ENCODE measurements at places on chromosomes 16 and 17.

DNA sequence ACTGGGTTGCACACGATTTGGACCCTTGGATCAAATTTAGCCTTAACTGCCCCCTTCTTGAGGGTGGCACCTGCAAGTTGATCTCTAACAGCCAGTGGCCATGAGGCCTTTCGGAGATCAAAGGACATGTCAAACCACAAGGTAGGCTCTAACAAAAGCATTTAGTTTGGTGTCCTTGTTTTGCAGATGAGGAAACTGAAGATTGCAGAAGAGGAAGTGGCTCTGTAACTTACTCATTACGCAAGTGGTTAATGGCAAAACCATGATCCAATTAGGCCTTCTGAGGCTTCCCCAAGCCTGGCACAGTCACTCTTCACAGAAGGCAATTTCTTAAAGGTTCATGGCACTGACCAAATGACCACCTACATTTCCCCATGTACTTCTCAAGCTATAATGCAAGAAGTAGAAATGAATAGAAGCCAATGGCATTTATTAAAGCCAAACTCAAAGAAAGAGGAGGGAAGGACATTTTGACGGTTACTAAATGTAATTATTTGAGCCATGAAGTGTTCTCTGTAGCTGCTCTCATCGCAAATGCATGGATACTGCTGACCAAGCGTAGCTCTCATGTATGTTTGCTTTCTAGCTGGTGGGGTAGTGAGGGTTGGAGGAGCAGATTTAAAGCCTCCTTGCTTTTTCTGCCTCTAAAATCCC lies 32.8 kb upstream of the ABCC12 start:
- no peak for DNase-seq

DNA sequence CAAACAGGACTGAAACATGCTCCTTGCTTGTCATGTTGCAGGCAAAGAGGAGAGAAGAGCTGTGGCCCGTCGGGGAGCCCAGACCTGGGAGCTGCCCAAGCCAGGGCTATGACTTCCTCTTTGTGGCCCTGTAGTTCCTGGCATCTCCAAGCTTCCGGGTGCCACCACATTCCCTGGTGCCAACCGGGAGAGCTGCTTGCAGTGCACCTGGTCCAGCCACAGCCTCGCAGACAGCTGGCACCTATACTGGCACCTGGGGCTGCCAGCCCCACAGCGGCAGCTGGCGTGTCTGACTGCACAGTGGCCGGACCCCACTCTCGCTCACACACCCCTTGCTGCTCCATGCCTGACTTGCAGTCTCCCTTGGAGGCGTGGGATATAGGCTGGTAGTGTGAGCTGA lies 37.1 kb upstream of the FOXJ1 start:
- DNase-seq: no peak

DNA sequence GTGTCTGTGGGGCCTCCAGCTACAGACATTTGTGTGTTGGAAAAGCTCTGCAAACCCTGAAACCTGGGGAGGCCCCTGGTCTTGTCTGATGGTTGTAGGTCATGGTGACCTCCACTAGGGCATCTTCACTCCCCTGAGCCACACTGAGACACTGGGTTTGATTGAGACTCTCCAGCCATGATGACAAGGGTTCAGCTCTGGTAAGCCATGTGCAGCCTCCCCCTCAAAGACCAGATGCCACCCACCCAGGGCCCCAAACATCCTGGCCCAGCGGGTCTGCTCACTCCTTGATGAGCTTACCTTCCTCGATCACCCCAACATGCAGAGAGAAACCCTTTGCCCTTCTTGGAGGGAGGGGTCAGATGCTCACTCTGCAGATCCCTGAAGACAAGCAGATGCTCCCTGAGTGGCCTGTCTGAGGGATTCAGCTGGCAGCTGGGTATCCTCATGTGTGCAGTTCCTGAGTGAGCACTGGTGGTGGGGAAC lies 101.6 kb downstream of the METRNL start:
- DNase-seq: no peak

- DNase-seq: no peak
Measured at GRCh38 chr16:88533932-88534637, 36.1 kb upstream of the ZC3H18 start.

GRCh38 chr17:74768069-74768762 lies 7.9 kb downstream of the NAT9 start:
- DNase-seq: no peak

DNA sequence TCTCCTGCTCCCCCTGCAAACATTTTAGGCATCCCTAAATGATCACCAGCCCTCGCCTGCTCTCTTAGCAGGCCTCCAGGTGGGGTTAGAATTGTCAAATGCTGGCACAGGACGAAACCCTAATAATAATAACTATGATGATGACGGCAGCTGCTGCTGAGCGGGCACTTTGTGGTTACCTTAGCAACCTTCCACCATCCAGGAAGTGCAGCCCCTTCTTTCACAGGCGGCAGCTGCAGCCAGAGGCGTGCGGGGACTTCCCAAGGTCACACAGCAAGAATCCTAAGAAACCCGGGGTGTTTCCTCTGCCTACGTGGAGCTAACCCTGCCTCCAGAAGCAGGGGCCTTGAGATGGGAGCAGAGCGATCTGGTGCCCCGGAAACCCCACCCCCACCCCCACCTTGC lies 22.4 kb upstream of the EIF1 start:
- DNase-seq: no peak

GRCh38 chr16:1508494-1509187 lies 15.5 kb downstream of the TELO2 start:
- no peak for DNase-seq

- no peak for DNase-seq
Measured at GRCh38 chr16:50902457-50902856, 160.6 kb downstream of the CYLD start.

- no peak for DNase-seq
Measured at GRCh38 chr16:1217526-1217925, 7.5 kb downstream of the TPSG1 start.

- no peak for DNase-seq
Measured at GRCh38 chr17:63120406-63120805, 154.4 kb downstream of the TANC2 start.

DNA sequence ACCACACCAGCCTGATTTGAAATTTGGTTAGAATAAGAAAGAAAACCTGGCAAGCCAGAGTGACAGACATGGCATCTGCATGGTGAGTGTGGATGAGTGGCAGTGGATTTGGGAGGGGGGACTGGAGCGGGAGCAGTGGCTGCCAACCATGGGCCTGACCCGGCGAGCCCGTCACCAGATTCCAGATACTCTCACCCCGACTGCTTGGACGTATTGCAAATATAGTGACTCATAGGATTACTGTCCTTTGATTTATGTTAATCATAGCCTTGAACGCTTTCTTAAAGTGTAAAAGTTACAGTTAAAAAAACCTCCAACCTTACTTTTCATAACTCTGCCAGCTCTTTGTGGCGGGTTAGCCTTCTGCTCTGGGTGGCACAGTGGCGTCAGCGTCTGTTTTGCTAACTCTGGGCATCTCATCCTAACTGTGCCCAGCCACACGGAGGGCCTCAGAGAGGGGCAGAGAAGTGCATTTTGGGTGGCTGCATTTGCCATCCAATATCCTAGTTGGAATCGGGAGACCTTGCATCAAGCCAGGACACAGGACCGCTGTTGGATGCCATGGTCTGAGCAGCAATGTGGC lies 26.8 kb upstream of the FOXK2 start:
- DNase-seq: no peak

- no peak for DNase-seq
Measured at GRCh38 chr17:8991514-8992285, 26.2 kb upstream of the PIK3R5 start.

GRCh38 chr16:68284847-68285246 lies 20.5 kb downstream of the SLC7A6 start:
- no peak for DNase-seq

GRCh38 chr17:1003972-1004768 lies 7.2 kb downstream of the TIMM22 start:
- DNase-seq: no peak

- no peak for DNase-seq
Measured at GRCh38 chr16:9323170-9323569, 231.7 kb downstream of the HAPSTR1 start.

DNA sequence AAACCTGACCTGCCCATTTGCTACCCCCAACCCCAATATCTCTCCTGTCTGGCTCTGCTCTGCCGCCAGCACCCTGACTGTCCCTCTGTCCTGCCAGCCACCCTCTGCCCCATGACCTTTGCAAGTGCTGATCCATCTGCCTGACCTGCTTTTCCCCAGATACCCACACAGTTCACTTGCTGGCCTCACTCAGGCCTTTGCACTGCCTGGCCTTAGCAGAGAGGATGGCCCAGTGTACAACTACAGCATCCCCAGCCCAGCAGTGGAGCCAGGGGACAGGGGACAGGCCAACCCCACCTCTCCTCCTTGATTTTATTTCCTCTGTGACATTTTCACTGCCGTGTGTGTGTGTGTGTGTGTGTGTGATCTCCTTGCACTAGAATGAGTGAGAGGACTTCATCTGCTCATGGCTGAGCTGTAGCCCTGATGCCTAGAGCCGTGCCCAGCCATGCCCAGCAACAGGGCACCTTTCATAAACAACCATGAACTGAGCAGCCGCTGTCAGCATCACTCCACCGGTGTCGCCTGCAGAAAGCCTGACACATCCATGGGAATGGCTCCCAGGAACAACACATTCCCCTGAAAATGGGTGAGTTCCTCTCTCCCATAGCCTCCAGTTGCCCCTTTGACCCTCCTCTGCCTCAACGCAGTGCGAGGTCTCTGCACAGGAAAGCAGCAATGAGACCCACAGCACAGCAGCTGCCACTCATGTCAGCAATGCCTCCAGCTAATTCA lies 36.0 kb upstream of the RBFOX3 start:
- no peak for DNase-seq

- DNase-seq: no peak
Measured at GRCh38 chr17:27466743-27467375, 10.6 kb downstream of the KSR1 start.

GRCh38 chr17:35879773-35880654 lies at the start of gene CCL5:
TSS of gene CCL5 (minus strand) at chr17:35880360.
- DNase-seq: no peak

GRCh38 chr16:74585846-74586443 lies 21.0 kb downstream of the GLG1 start:
- no peak for DNase-seq

- DNase-seq: no peak
Measured at GRCh38 chr16:53430363-53430762, 3.9 kb upstream of the RBL2 start.

DNA sequence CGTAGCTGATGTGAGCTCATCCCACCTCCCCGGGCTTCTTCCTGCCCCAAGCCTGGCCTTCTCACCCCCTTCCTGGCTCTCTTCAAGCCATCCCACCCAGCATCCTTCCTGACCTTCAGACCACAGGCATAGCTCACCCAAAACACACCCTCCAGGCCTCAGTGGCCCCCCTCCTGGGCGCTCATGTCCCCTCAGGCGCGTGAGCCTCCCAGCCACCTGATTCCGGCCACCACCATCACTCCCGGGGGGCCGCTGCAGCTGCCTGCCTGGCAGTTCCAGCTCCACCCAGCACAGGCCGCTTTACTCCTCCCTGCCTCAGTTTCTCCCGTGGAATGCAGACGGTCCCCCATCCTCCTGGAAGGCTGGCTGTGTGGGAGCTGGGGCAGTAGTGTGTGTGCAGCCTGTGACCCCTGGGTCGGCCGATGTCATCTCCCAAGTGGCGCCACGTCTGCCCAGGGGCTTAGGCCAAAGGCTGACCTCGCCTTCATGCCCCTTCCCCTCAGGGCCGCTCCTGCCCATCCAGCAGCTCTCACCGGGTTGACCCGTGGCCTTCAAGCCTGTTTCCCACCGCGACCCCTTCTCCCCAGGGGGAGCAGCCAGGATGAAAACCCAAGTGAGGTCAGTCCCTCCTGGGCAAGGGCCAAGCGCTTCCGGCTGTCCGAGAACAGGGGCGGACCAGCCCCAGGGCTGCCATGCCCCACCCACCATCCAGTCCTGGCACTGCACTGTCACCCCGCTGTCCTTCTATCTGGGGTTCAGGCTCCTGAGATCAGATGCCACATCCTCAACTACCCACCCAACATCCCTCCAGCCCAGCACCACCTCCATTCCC lies 11.9 kb upstream of the CHMP6 start:
- DNase-seq: no peak

DNA sequence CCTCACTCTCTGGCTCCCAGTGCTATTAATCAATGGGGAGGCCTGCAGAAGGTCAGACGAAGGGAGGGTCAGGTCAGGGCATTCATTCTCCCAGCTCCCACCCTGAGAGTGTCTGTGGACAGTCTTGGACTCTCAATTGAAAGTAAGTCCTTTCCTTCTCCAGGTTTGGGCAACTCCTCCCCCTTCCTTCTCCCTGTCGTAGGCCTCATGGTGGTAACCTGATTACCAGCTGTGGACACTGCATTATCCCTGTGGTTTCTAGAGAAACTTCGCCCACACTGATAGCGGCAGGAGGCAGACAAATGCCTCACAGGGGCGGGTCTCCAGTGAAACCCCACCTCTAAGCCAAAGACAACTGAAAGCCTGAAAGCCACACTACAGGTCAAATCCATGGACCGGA lies 57.7 kb upstream of the SLC25A19 start:
- no peak for DNase-seq

DNA sequence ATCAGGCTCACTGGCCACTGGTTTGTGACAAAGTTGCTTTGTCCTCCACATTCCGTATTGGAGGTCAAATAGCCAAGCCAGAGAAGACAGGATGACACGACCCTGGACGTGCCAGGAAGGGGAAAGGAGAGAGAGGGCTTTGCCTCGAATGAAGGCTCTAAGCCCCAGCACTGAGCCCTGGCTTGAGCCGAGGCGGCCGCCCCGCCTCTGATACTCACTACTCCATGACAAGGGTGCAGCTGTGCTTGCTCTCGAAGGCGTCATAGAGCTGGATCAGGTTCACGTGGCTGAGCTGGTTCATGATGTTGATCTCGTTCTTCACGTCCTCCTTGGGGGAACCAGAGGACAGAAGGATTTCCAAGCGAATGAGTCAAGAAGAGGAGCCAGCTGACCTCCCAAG lies 19.3 kb downstream of the MYLK3 start:
- no peak for DNase-seq

DNA sequence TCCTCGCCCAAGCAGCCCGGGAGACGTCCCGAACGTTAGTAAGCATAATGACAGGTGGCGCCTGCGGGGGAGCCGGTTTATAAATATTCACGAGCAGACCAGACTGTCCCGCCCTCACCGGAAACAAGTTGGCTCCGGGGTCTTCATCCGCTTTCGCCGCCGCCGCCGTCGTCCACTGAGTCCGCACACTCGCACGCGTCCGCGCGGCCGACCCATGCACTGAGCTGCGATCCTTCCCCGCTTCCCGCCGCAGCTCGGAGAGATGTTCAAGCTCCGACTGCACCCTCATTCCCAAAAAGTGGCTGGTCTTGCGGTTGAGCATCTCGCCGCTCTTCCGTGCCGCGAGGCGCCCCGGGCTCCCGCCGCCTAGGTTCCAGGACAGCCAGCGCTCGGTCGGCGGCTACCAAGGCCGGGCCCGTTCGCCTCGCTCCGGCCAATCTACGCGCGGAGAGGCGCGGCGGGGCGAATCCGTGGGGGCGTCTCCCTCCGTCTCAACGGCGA lies 385 bp downstream of the CFAP119 start:
- no peak for DNase-seq
